DMS79 treated with DMSO at 0.1 percent for 48 hours (cell line): ENCODE measurements at places on chromosomes 4 and X.

DNA sequence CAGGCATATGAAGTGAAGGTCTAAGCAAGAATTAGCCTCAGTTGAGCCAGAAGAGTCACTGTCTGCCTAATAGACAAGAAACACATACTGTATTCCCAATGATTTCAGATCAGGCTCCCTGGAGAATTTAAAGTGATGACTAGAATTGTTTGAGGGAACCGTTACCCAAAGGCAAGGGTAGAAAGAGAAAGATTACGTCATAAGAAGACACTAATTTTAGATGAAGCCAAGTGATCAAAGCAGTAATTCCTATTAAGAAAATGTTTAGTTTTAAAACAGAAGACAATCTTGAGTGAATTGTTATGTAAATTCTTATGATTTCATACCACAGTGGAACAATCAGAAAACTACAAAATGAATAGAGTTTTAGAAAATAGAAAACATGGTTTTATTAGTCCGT lies 194.5 kb upstream of the ARSJ start:
- no peak for DNase-seq

- no peak for DNase-seq
Measured at GRCh38 chrX:68669871-68670270, 22.4 kb downstream of the STARD8 start.

GRCh38 chrX:15718283-15718970 lies 19.6 kb upstream of the CA5B start:
- DNase-seq: no peak

DNA sequence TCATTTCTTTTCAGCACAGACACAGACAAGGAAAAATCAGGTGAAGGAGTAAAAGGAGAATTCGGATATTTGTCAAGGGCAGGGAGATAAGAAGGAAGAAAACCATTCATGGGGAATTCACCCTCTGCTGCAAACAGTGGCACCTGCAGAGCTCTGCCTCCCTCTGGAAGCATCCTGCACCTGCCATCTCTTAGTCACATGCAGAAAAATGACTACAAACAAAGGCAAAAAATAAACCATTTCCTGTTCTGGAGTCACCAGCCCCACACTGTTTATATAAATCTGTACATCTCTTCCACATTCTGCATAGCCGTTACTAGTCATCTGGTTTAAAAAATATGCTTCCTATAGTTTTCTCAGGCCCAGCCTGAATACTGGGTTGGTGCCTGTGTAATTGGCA lies 205.3 kb downstream of the ARAP2 start:
- DNase-seq: no peak
